ENCODE measurements at places on chromosomes 5 and 9.

DNA sequence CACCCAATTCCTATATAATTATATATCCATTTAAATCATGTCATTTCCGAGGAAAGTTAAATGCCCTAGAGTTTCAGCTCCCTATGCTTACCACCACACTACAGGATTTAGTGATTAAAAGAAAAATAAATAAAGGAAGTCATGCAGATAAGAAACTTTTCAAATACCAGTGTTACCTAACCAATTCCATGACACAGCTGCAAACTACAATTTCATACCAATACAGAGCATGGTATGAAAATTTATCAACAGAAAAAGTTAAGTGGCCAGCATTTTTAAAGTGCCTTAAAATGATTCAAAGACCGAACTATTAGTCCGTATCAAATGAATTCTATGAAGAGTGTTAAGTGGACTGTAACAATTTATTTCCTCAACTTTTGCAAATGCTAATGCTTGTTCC, 35.9 kb downstream of the CEP120 start:
- DNase-seq = no peak

DNA sequence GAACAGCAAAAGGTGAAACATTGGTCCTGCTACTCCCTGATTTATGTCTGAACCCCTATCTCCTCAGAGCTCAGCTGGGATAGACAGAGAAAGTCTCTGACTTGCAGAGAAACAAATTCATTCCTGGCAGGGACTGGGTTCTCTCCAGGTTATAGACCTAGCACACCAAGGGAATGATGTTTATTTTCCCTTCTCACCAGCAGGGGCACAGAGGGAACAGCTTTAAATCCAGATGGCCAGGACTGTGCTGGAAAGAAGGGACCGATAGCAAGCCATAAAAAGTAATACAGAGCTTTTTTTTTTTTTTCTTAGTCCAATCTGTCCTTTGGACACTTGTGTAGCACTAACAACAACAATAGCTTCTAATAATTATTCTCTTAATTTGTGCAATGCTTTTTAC, 141.1 kb upstream of the C9orf72 start:
- DNase-seq = no peak

DNA sequence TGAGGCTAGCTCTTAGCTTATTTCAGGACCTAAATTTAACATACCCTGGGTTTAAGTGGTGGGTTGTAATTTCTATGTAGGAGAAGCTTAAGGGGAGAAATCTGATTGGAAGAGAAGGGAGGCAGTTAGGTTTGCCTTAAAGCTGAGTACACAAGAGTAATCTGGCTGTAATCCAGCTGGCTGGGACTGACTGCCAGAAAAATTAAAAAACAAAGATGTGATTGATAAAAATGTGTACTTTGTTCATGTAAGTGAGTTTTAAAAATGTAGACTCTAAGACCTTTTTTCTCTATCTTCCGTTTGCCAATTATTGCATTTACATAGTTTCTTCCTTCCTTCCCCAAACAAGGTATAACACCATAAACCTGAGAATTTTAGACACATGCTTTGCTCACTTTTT, 17.5 kb upstream of the MSMP start:
- DNase-seq = no peak

DNA sequence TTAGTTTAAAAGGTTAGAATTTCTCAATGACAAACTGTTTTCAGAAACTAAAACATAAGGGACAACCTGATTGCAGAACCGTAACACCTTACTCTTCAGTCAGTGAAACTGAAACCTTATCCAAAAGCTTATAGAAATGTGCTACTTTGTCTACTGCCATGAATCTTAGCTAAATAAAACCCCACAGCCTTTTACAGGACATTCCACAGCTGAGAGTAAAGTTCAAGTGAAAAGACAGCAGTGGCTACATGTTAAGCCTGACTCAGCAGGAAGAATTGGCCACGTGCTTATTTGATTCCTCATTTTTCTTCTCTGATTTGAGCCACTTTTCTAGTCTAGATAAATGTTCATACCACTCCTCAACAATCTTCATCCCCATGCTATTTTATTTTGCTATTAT, 278.7 kb upstream of the ISL1 start:
- peak; percentile 1 for DNase-seq

GRCh38 chr5:93092349-93093105, 488.5 kb downstream of the NR2F1-AS1 start:
- DNase-seq = peak; percentile 14

GRCh38 chr5:145806923-145807322, 28.2 kb downstream of the PRELID2 start:
- no peak for DNase-seq

DNA sequence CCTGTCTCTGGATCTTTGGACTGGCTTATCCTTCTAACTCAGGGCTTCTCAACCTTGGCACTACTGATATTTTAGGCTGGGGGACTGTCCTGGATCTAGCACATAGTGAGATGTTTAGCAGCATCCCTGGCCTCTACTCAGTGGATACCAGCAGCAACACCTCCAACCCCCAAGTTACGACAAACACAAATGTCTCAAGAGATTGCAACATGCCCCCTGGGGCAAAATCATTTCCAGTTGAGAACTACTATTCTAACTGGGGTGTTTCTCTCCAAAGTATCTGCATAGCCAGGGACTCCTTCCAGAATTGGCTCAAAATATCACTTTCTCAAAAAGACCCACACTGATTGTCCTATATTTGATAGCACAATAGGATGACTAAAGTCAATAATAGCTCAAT, 7.2 kb upstream of the TLR4 start:
- DNase-seq = no peak

DNA sequence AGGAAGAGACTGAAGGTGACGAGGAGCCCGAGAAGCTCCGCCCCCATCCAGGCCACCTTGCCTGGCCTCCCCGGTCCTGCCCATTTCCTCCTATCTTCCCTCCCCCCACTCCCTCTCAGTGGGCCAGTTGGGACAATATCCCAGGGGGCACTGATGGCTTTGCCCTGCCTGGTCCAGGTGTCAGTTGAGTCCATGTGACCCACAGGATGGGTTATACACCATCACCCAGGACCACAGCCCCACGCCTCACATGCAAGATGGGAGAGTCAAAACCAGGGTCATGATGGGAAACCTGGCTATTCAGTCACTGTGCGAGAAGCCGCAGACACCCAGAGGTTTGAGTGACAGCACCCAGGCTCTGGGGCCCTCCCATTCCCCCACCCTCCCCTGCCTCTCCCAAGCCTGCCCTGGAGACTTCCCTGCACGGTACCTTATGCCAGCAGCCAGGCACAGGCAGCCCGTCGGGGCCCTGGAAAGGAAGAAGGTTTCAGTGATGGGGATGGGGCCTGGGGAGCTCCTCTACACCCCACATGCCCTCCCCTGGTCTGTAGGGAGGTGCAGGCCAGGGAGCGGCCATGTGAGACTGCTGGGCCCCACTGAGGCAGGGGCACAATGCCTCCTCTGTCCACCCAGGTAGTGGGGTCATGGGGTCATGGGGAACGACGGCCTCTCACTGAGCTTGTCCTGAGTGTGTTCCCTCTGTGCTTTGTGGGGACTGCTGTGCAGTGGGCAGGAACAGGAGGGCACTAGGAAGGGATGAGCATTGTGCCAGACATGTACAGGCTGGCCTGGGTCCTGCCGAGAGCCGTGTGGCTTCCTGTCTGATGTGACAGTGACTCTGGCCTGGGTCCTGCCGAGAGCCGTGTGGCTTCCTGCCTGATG, 6.3 kb upstream of the PHYKPL start:
- no peak for DNase-seq

GRCh38 chr9:106921341-106921899, 58.5 kb downstream of the ZNF462 start:
- peak; percentile 62 for DNase-seq

GRCh38 chr5:96280946-96281393, 152.1 kb downstream of the PCSK1 start:
- DNase-seq = peak; percentile 41

DNA sequence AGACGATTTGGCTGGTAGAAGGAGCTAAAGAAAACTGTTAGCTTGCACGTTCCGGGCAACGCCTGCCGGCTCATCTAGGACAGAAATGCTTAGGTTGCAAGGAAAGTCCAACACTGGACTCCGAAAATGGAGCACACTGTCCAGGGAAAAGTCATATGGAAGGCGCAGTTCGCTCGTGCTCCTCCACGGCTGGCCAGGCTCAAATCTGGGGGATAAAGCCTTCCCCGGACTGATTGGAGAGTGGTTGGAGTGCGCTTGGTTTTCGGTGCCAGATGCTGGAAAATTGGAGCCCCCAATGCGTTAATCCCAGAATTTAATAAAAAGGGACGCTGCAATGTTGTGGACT, 955 bp downstream of the CDH6 start:
- DNase-seq = no peak

DNA sequence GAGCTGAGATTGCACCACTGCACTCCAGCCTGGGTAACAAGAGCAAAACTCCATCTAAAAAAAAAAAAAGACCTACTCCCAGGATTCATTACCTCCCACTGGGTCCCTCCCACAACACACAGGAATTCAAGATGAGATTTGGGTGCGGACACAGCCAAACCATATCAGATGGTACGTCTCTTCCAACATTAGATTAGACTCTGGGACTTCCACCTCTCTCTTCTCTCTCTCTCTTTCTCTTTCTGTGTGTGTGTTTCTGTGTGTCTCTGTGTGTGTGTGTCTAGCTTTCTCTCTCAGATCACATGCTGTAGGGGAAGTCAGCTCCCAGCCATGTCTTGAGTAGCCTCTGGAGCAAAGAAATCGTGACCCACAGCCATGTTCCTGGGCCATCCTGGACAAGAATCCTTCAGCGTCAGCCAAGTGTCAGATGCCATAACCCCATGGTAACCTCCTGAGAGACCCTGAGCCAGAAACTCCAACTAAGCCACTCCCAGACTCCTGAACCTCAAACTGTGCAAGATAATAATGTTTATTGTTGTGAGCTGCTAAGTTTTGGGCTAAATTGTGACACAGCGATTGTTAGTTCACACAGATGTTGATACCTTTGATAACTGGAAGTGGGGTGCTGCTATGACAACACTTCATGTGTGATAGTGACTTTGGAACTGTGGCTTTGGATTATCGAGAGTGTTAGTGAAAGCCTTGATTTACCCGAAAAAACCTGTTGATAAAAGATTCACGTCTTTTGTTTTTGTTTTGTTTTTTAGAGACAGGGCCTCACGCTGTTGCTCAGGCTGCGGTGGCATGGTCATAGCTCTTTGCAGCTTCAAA, 4.1 kb upstream of the CMBL start:
- no peak for DNase-seq

- no peak for DNase-seq
Observed at GRCh38 chr5:61159836-61160235, 2.4 kb downstream of the SMIM15 start.

- no peak for DNase-seq
Observed at GRCh38 chr9:23229890-23230317, 596.1 kb downstream of the ELAVL2 start.

DNA sequence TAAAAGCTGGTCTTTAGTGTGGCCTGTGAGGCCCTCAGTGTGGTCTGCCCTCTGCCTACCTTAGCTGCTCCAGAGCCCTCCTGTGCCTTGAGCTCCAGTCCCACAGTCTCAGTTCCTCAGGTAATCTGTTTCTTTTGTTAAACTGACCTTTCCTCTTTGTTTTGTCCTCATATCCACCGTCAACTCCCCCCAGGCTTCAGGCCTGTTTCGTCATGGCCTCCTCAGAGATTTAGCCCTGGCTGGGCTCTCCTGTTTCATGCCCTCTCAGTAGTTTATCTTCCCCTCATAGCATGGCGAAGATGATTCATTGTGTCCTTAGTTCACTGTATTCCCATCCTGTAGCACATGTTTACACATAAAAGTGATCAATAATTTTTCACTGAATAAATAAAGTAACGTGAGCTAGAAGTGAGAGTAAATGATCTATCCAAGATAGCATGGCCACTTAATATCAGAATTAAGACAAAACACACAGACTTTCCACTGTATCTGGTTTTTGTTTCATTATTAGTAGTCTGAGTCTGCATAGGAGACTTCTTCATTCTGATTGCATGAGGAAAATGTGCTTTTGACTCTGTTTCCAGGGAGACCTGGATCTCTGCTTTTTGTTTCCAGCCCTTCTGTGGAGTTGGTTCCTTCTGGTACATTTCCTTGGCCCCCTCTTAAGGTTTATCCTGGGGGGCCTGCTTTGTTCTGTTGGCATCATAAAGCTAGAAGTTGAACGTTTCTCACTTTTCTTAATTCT, 70.5 kb downstream of the SNX24 start:
- no peak for DNase-seq

GRCh38 chr9:38073882-38074281, 4.9 kb upstream of the SHB start:
- no peak for DNase-seq

DNA sequence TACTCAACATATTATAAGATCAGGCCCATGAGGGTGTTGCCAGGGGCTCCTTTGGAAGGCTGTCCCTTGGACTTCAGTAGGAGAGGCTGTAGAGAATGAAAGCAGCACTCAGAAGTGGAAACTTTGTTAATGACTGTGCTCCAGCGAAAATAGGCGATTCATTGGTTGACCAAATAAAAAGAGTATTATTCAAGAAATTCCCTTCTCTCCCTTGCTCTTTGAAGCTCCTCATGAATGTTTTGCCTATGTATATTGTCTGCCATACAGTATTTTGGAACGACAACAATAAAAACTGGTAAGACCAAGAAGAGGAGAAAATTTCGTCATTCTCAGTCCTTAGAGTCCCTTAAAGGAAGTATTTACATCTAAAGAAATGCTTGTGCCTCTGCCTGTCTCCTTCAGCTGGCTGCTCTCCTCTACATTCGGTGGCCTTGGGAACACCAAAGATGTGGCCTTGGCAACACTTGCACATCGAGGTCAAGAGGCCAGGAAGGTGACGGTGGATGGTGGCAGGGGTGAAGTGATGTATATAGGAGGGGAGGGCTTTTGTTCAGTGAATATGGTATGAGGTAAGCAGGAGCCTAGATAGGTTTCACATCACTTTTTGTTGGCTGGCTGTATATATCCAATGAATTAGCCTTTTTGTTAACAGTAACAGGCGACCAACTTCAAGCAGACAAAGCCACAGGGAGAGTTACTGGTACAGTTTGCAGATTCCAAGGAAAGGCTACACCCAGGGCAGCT, 95.0 kb upstream of the ACTBL2 start:
- no peak for DNase-seq

DNA sequence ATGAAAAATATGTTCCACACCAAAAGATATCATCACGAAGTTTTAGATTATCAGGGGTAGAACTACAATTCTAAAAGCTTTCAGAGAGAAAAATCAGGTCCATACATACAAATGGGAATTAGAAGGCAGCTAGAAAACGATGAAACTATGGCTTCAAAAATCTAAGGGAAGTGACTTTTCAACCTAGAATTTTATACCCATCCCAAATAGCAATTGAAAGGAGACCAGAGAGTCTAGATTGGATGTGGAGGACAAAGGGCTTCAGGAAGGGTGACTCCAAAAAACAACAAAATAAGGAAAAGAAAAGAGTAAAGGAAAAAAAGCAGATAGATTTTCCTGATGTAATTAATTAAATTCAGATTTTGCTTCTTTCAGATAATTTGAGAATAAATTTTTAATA, 72.0 kb upstream of the CEP78 start:
- DNase-seq = no peak

- no peak for DNase-seq
Observed at GRCh38 chr5:67475489-67475888, 278.9 kb upstream of the CD180 start.

- DNase-seq = no peak
Observed at GRCh38 chr9:115832031-115832430, 321.6 kb upstream of the PAPPA start.

All from kidney tubule cell (primary cell).